ENCODE measurements at places on chromosomes 5 and 9.

- no peak for DNase-seq
Measured at GRCh38 chr9:114785866-114786650, 19.8 kb downstream of the TNFSF15 start.

DNA sequence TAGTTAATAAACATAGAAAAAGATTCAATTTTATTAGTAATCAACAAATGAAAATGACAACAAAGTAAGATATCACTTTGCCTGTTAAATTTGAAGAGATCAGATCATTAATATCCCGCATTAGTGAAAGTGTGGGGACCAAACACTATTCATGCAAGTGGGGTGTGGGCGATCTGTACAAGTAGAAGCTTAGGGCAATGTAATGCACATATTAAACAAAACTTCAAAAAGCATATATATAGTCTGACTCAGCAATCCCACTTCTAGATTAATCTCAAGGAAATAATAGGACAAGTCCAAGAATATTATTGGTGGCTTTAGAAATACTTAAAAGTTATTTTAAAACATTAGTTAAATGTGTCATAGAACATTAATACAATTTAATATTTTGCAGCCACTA lies 188.5 kb downstream of the LRRC70 start:
- DNase-seq = no peak

DNA sequence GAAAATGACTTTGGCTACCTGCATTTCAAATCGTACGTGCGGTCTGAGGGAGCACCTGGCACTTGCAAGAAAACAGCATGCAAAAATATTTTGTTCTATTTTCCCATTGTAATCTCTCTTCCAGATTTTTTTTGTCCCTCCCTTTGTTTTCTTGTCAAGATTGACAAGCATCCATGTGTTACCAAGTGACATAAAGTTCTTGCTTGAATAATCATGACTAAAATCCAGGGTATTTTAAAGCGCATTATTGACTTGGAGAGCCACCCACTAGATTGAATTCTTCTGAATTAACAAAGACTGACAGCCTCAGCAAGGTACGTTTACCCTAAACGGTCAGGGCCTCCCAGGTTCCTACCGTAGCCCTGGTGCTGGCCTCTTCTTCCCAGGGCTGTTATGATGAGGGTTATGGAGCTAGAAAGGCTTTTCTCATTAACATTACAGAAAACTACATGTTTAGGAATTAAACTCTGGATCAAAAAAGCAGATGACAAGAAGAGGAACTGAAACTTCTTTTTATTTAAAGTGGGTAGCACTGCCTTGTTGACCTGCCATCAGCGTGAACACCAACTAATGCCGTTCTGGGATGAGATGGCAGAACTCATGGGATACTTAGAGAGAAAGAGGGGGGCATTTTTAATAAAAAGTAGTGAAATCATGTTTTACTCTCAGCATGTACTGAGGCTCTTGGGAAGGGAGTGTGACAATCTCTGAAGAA lies 297.0 kb downstream of the EFNA5 start:
- no peak for DNase-seq

DNA sequence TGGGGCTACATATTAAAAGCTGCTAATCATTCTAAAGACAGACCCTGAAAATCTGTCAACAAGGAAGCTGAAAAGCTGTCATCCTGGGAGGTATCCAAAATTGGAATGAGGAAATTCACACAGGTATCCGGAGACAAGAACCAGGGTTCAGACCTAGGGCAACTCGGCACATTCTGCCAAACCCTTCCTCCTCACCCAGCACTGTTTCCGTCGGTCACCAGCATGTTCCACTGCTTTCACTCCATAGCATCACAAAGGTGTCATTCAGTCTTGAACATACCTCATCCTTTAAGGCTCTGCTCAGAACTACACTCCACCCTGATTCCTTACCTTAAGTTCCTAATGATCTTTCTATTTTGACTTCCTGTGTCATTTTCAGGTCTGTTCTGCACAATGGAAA lies 153.1 kb upstream of the RASA1 start:
- no peak for DNase-seq

DNA sequence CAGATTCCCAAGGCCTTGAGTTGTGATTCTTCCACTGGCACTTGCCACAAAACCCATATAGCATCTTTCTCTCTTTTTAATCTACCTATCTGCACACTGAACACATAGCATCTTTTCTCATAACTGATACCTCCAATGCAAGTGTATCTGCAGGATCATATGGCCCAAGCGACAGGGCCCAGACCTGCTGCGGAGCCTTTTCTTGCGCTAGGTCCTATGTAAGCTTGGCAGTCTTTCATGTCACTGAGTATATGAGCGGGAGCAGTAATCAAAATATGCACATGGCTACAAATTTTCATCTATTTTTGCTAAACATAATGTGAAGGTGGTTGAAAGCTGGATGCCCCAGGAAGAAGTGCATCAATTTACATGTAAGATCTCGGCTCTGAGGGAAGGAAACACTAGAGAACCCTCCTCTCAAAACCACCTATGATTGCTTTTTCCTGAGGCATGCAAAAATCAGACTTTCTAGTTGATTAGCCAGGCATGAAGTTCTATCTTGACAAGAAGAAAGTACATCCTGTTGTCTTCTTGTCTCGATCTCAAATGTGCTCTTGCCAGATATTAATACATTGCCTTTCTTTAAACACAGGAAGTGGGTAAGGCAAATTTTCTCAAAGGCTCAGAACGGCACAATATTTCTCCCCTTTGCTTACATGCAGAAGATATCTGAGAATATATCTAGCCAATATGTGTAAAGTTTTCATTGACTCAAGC lies 26.9 kb upstream of the CEMIP2 start:
- DNase-seq = no peak

GRCh38 chr5:169861433-169861832 lies 118.9 kb downstream of the INSYN2B start:
- DNase-seq = no peak

DNA sequence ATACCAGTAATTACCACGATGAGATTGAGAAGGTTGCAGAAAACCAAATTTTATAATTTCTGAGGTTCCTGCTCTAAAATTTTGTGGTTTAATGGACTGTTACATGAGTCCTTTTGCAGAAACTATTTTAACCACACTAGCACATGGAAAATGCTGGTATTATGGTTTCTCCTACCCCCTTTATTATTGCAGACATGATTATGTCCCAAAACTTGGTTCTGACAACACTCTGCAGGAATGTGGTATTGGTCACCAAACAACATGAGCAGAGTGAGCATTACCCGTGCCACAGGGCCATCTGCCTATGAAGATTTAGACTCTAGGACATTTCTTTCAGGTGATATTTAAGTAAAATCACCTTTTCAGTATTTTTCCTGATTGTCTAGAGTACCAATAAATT lies 2.8 kb upstream of the ECM2 start:
- DNase-seq = no peak

- DNase-seq = no peak
Measured at GRCh38 chr9:105908069-105908468, 213.7 kb downstream of the TMEM38B start.

GRCh38 chr9:137720571-137721110 lies 101.8 kb downstream of the EHMT1 start:
- DNase-seq = no peak

DNA sequence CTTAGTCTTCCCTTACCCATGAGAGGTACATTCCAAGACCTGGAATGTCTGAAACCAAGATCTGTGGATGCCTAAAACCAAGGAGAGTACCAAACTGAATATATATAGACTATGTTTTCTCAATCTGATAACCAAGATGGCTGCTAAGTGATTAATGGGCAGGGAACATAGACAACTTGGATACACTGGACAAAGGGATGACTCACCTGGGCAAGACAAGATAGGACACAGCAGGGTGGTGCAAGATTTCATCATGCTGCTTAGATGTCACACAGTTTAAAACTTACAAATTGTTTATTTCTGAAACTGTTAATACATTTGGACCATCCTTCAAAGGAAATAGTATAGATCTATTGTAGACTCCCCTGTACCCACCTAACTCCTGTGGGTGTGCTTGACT lies 130.9 kb downstream of the HTR1A start:
- DNase-seq = no peak

GRCh38 chr5:1347571-1347970 lies 2.7 kb upstream of the CLPTM1L start:
- DNase-seq = no peak

GRCh38 chr5:153896701-153897100 lies 142.0 kb downstream of the FAM114A2 start:
- DNase-seq = no peak

DNA sequence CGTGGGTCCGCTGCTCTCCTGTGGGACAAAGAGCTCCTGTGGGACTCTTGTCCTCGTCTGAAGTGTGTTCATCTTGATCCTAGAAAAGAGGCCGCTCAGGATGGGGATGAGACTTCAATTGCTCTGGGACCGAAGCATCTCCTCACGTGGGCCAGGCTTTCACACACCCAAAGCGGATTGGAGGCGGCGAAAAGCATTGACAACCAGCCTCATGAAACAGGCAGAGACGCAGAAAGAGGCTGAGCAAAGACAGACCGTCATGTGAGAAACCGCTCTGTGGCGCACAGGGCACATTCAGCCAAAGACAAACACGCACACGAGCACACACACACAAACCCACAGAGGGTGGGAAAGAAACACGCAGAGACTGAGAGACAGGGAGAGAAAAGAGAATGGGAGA lies 479.5 kb downstream of the SPATA31A7 start:
- DNase-seq = no peak

DNA sequence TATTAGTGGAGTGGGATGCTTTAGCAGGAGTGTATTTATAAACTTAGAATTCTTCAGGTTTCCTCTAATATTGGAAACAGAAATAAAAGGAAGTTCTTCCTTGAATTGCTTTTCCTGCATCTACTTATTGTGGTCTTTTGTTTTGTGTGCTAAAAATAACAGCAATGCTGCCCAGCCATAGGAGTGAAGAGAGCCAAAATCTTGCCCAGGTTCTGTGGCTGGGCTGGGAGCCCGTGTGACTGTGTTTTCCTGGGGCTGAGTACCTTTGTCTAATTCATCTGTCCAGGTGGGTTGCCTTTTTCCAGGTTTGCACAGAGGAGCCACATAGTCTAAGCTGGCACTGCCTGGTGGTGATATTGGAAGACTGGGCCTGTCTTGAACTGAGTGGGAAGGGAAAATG lies 179.7 kb upstream of the ADAMTSL1 start:
- no peak for DNase-seq
